Effector memory CD4-positive, alpha-beta T cell (primary cell): ENCODE measurements at places on chromosomes 3 and 15.

DNA sequence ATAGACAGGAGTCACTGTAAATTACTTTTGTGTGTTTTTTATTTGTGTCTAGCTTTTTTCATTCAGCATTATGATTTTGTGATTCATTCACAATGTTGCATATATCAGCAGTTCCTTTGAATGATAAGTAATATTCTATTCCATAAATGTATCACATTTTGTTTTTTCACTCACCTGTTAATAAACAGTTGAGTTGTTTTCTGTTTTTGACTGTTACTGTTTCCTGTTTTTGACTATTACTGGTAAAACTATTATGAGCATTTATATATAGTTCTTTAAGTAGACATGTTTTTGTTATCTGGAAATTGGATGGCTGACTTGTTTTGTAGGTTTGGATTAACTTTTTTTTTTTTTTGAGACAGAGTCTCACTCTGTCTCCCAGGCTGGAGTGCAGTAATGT, 138.4 kb downstream of the RSRC1 start:
- DNase-seq = no peak

DNA sequence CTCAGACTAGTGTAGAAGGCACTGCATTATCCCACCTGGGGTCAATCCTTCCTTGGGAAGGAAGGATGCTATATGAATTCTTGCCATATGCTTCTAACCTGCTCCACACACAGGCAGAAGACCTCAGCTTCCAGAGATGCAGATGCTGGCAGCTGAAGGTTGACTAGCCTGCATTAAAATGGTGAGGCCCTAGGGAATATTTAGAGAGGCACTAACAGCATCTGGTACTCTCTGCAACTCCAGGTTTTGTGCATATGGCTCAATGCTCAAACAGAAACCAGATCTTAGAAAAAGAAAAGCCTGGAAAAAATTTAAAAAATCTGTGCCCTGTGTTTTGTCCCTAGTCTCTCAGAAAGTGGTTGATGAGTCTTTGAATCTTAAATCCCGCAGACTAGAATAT, 56.0 kb upstream of the MYRIP start:
- DNase-seq = no peak

DNA sequence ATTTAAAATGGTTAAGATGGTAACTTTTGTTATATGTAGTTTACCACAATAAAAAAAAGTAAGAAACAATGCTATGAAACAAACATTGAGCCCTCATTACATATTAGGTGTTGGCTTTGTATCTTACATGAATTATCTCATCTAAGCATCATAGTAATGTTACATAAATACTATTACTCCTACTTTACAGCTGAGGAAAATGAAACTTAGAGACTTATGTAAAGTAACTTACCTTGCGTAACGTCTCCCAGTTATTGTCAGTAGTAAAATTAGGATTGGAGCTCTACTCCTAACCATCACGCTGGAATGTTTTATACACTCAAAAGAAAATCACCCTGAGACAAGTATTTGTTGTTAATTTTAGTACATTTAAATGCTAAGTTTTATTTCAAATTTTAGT, 42.2 kb downstream of the DNAJC13 start:
- DNase-seq = no peak

DNA sequence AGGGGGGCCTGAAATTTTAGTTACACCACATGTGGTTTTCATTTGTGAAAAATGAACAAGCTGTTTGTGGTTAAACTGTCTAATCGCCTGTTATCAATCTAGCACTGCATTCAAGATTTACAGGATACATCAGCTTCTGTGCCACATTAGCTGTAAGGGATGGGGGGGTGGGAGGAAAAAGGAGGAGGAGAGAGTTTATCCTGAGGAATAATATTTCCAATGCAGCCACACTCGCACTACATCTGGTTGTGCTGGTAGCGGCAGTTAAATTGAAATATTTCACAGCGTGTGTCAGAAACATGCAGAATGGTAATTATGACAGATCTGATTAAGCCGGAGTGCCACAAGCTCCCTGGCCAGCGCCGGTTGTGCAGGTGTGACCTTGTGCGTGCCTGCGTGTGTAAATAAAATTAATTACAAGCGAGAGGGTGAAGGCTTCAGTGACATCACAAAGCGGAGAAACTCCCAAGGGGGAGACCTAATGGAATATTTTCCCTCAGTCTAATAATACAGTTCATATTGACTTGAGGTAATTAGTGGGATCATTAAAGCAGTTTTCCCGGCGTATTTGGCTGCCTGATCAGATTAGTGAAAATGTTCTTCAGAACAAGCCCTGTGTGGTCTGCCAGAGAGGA, 55.5 kb downstream of the SATB1 start:
- no peak for DNase-seq

- no peak for DNase-seq
These were observed 16.1 kb downstream of the FGF7 start for GRCh38 chr15:49438962-49439631.

GRCh38 chr3:13506680-13507079, 26.6 kb downstream of the HDAC11 start:
- no peak for DNase-seq

DNA sequence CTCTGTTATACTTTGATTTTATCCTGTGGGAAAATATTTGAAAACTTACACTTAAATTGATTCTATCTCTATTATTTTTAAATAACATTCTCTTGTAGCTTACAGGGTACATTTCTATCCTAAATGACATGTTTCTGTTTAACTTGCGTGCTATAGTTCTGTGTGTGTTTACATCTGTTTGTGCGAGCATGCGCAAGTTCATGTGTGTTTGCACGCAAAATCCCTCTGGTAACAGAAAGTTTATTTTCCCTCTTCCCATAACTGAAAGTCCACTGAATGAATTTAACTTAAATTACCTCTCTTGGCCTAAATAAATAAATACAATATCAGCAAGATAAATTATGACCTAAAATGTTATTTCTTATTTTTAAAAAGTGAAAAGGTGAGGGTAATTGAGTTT, 117.3 kb upstream of the NEO1 start:
- no peak for DNase-seq

- DNase-seq = no peak
These were observed 239.0 kb upstream of the NAALADL2 start for GRCh38 chr3:174620138-174620537.

DNA sequence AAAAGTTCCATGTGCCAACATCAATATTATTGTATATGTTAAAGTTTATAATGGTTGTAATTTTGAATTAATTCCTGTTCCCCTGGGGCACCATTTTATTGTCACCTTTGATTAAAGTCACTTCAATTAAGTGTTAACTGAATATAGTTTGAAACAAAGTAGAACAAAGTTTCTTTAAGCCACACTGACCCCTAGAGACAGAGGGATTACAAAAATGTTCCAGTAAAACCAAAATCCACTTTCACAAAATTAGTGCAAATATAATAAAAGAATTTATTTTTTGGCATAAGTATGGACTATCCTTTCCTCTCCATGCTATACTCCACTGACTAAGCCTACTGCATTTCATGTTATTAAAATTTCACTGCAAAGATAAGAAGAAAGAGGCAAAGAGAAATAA, 123.9 kb downstream of the ZMAT3 start:
- no peak for DNase-seq

DNA sequence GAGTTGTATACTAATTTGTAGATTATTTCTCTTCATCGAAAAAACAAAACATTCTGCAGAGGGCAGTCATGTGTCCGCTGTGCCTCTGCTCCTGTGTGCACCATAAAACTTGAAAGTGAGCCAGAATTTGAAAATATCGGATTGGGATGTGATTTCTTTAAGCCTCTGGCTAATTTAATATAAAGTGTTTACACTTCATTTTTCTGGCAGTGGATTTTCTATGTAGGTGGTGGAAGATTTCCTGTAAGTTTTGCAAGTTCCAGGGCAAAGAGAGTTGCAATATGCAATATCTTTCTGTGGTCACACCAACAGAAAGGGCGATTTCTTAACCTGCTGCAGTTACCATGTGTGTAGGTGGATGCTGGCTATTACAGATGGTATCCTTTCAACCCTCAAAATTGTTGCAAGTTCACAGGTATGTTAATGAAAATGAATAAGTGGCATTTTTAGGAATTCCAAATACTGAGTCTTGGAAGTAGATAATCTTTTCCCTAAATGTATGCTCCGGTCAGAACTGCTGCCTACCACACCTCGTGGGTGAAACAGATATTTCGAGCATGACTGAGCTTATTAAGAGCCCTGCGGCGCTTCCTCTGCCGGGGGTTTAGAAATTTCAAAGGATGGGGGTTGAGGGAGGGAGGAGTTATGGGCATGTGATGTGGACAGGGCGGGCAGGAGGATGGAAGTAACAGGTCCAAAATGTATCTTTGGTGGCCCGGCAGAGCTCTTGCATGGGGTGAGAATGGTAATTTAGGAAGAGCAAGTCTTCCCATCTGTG, 134.0 kb downstream of the PGPEP1L start:
- DNase-seq = no peak

- DNase-seq = no peak
These were observed 66.5 kb upstream of the FNDC3B start for GRCh38 chr3:171972871-171973348.

DNA sequence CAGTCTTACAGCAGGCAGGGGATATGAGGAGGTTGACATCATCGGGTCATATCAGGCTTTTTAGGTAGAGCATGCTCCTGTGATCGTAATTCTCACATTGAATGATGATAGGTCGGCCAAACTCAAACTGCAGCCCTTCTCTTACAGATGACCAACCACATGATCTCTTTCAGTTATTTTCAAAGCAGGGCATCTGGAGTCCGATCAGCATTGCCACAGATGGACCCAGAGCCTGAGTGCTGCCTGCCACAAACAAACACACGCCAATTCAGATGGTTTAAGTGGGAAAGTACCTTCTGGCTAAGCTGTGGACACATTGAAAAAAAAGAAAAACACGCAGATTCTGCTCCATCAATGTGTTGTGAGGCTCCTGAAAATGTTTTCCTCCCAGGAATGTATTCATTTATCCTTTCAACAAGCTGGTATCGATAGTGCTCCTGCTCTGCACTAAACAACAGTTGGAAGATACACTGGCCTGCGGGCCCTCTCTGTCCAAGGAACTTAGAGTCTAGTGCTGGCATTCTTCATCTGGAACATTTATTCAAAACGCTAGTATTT, 31.2 kb downstream of the ARPP21 start:
- no peak for DNase-seq

DNA sequence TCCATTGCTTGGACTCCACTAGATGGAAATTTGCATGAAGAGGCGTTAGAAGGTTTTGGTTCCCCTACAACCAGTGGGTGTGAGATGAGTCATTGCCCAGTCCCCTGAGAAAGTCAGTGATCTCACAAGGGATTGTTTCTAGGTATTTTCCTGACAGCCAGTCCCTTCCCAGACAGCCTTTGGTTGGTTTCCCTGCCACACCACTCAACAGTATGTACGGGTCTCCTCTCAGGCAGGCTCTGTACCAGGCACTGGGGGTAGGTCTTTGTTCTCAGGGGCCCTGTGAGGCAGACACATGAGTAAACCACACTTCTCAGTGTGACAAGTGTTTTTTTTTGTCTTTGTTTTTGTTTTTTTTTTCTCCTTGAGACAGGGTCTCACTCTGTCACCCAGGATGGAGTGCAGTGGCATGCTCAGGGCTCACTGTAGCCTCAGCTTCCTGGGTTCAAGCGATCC, 4.0 kb downstream of the LAMP3 start:
- DNase-seq = no peak

DNA sequence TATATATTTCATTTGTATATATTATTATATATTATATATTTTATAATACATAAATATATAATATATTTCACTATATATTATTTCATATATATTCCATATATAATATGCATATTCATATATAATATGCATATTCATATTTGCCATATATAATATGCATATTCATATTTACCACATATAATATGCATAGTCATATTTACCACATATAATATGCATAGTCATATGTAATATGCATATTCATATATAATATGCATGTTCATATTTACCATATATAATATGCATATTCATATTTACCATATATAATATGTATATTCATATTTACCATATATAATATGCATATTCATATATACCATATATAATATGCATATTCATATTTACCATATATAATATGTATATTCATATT, 51.2 kb upstream of the GATA2 start:
- no peak for DNase-seq

DNA sequence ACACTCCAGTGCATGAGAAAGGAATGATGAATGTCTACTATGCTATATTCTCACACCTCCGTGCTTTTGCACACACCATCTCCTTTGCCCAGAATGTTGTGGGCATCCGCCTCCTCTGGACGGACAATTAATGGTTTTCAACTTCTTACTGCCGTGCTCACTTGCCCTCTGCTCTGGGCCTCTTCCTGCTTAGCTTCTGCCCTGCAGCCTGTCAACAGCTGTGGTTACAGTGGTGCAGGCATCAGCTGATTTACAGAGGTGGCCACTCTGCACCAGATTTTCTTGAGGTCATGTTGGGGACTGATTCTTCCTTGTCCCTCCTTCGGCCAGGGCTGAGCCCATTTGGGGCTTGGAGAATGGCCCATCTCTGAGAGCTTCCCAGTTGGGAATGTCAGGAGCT, 56.5 kb upstream of the TMEM115 start:
- DNase-seq = no peak

DNA sequence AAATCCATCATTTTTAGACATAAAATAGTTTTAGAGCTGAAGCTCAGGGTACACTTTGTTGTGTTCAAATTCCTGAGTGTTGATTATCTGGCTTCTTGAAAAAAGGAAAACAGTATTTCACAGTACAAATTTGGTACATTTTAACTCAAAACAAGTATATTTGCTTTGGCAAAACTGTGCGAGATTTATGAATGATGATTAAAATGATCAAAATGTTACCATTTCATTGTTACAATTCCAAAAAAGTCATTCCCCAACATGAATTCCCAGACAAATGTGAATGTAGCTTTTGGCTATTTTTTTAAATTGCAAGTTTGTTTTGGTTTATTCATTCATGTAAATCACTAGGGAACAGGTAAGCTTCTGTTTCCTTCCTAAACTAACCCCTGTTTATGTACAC, 347.4 kb upstream of the DCBLD2 start:
- DNase-seq = no peak

- no peak for DNase-seq
These were observed 71.1 kb upstream of the CCNL1 start for GRCh38 chr3:157231071-157231470.

DNA sequence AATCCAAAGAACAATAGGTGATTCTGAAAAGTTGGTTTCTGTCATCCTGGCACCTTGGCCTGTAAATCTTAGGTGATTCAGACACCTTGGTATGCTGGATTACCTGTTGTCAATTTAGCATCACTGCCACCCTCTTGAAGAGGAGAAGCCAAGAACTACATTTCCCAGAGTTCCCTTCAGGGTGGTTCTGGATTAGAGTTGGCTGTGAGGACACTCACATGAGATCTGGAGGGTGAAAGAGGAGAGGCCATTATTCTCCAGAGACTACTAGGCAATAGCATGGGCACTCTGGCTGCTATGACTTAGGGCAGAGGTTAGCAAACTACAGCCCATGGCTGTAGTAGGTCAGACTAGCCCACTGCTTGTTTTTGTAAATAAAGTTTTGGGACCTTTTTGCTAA, 41.7 kb upstream of the CORO2B start:
- no peak for DNase-seq
